Stimulated activated CD4-positive, alpha-beta T cell treated with anti-CD3 and anti-CD28 coated beads, TNF-alpha, amount 100 ng/mL, for 4 hours (primary cell): ENCODE measurements at places on chromosomes 6 and 20.

- DNase-seq, result no peak
Measured at GRCh38 chr6:157962601-157963302, 18.9 kb upstream of the SYNJ2 start.

DNA sequence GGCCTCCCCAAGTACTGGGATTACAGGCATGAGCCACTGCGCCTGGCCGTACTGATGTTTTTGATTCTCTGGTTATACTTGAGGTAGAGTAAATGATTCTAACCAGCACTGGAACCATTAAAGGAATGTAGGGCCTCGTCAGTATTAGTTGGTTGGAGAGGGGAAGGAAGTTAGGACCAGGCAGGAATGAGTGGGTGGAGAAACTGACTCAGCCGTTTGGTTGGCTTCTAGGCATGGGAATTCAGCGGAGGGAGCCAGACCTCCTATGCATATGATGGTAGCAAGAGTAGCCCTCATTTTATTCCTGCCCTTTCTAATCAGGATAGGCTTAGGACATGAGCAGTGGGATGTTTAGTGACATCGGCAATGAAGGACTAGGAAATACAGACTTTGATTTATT, 19.0 kb upstream of the SERINC3 start:
- no peak for DNase-seq

DNA sequence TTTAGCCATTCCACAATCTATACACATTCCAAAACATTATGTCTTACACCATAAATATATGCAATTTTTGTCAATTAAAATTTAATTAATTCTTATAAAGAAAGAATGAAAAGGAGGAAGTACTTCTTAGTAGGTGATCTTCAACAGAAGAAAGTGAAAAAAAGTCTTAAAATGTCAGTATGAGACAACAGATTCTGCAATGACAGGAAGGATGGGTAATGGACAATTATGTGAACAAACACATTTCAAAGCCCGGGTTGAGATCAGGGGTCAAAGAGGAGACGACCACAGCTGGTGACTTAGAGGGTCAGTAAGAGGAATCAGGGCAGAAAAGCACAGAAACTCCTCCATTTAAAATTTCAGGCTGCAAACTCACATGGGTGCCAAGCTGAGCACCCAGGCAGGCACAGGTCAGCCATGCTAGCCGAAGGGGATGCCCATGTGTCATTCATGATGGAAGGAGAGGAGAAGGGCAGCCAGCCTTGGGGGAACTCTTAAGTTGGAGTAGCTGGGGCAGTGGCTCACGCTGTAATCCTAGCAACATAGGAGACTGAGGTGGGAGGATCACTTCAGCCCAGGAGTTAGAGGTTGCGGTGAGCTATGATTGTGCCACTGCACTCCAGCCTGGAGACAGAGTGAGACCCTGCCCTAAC, 11.0 kb downstream of the VSX1 start:
- no peak for DNase-seq

- no peak for DNase-seq
Measured at GRCh38 chr6:160028487-160029275, 59.8 kb downstream of the IGF2R start.

DNA sequence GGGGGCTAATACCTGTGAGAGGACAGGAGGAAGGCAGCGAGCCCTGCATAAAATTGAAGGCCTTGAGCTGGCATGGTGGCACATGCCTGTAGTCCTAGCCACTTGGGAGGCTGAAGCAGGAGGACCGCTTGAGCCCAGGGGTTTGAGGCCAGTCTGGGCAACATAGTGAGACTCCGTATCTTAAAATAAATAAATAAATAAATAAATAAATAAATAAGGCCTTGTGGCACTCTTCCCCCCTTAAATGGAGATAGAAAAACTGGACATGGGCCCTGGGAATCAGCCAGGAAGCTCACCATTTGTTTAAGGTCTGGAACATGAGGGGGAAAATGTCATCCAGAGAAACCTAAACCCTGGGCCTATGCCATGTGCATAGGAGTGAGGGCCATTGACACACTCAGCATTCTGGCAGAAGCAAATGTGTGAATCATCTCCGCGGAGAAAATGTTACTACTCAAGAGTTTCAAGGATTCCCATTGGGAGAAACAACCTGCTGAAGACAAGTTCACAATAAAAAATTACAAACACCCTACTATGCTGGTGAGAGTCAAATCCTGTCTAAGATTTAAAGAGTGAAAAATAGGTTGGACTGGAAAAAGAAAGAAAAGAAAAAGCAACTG, 51.9 kb upstream of the UBR2 start:
- DNase-seq, result no peak
